ENCODE measurements at places on chromosomes 16 and 17.

- DNase-seq: no peak
Observed at GRCh38 chr17:49990331-49990730, 4.7 kb downstream of the DLX3 start.

GRCh38 chr17:5241861-5242671 is 7.4 kb upstream of the SCIMP start:
- no peak for DNase-seq

DNA sequence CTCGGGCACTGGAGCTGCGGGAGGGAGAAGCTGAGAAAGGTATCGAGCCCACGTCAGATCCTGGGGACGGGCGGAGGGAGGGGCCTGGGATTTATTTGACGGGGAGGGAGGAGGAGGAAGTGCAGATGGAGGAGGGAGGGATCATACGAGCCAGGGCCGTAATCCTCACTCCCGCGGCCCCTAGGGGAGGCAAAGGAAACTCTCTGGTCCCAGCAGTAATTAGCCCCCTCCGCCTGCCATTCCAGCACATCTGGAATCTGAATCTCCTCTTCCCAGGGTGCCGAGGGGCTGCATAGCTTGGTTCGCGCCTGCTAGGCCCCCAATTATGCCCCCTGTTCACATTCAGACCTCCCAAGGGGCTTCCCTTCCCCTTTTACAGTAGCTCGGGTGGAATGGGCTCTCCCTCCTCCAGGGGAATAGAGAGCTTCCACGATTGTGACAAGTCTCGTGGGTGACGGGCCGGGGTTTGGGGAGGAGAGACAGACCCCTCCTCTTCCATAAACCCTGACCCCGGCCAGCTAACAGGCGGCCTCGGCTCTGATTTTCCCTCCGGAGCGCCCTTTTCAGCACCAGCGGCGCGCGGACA is at the start of gene SEZ6L2:
TSS of gene SEZ6L2 (minus strand) at position 35 of the 586 bp plus-strand sequence. CDS start 531 bp downstream, outside the sequence.
- DNase-seq: peak; percentile 78

DNA sequence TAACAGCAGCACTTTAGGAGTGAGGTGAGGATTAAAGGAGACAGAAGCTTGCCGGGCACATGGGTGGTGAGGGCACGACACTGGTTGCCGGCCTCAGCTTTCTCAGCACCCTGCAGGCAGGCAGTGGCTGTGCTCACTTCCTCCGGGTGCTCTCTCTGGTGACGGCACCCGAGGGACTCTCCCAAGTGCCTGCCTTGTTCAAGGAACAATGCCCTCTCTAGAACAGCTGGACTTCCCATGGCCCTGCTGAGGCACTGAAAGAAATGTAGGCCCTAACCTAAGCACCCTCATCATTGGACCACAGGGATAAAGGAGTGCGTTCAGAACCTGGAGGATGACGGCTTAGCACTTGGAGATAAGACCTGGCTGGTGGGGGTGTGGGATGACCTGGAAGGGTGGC is 72.7 kb downstream of the N4BP1 start:
- DNase-seq: no peak

DNA sequence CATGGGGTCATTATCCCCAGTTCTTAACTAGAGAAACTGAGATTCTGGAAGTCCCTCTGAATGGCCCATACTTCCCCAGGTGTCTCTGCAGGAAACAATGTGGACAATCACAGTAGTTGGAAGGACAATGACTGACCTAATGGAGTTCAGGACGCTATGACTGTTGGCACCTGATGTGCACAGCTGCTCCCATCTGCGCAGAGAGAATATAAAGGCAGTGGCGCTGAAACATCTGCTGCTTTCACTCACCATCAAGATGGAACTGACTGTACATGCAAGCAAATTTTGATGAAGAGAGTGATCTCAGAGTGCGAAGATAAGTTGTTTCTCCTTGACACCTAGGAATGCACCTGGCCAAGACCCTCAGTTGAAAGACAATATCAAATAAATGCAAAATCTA is 395.7 kb upstream of the ASIC2 start:
- no peak for DNase-seq

GRCh38 chr16:14668556-14669223 is 25.4 kb downstream of the PLA2G10 start:
- DNase-seq: no peak

DNA sequence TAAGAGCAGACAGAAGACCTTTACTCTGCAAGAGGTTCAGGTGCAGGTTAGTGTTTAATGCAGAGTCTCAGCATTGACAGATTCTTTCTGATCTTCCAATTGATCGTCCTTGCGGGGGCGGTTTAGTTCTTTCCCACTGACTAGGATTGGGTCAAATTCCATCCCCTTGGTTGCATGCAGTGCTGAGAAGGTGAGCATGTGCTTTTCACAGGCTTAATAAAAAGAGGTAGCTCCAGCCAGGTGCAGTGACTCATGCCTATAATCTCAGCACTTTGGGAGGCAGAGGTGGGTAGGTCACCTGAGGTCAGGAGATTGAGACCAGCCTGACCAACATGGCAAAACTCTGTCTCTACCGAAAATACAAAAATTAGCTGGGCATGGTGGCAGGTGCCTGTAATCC is 7.5 kb upstream of the ITGAD start:
- DNase-seq: no peak

GRCh38 chr16:89720551-89720812 is 216 bp downstream of the VPS9D1 start:
- no peak for DNase-seq

GRCh38 chr17:7382901-7383300 is 2.0 kb downstream of the TNK1 start:
- no peak for DNase-seq

DNA sequence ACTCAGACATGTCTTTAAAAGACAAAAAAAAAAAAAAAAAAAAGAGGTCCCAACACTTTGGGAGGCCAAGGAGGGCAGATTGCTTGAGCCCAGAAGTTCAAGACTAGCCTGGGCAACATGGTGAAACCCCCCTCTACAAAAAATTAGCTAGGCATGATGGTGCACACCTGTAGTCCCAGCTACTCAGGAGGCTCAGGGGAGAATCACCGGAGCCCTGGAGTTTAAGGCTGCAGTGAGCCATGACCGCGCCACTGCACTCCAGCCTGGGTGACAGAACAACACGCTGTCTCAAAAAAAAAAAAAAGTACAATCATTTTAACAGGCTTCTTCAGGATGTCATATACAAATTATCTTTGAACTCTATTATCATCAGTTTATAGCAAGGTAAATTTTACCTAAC is 22.0 kb downstream of the C16orf87 start:
- DNase-seq: no peak

DNA sequence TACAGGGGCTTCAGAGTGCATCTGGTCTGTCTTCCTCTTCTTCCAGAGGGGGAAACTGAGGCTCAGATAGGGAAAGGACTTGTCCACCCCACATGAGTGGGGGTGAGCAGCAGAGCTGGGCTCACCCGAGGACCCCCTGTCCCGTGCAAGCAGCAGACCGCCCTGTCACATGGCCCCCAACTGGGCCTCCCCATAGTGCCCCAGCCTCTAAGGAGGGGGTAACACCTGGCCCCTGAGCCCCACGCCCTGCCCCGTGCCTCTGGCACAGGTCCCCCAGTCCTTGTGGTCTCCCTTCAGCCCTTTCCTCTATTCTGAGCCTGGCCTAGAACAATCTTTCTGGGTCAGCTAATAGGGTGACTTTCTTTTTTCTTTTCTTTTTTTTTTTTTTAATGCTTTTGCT is 6.5 kb upstream of the NECAB2 start:
- DNase-seq: no peak

GRCh38 chr17:67082107-67082506 is 37.8 kb downstream of the CACNG1 start:
- no peak for DNase-seq

GRCh38 chr17:40340880-40341807 is 23.4 kb downstream of the GJD3 start:
- DNase-seq: no peak

- no peak for DNase-seq
Observed at GRCh38 chr16:70455910-70456309, 1.5 kb downstream of the FCSK start.

GRCh38 chr17:28892024-28892423 is 5.5 kb downstream of the FLOT2 start:
- DNase-seq: no peak

DNA sequence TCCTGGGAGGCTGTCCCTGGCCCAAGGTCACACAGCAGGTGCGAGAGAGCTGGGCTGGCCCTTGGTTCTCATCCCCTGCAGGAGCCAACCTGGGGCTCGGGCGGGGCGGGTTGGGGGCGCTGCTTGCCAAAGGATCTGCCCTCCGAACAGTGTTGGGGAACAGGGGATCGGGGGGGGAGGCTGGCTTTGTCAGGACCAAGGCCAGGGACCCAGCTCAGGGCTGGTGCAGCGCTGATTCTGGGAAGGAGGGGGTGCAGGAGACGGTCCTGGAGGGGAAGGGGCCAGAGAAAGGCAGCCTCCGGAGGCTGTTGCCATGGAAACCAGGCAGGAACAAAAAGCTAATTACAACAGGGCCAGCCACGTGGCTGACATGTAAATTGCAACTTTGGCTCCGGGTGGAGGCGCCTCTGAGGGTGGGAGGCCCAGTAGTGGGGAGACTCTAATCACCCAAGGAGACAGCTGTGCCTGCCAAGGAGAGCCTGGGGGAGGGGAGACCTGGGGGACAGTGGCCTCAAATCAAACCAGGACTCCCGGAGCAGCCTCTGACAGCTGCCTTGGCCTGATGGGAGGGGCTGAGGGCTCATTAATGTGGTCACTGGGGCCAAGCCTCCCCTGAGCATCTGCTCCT is 1.3 kb downstream of the TUBB3 start:
- peak; percentile 54 for DNase-seq

DNA sequence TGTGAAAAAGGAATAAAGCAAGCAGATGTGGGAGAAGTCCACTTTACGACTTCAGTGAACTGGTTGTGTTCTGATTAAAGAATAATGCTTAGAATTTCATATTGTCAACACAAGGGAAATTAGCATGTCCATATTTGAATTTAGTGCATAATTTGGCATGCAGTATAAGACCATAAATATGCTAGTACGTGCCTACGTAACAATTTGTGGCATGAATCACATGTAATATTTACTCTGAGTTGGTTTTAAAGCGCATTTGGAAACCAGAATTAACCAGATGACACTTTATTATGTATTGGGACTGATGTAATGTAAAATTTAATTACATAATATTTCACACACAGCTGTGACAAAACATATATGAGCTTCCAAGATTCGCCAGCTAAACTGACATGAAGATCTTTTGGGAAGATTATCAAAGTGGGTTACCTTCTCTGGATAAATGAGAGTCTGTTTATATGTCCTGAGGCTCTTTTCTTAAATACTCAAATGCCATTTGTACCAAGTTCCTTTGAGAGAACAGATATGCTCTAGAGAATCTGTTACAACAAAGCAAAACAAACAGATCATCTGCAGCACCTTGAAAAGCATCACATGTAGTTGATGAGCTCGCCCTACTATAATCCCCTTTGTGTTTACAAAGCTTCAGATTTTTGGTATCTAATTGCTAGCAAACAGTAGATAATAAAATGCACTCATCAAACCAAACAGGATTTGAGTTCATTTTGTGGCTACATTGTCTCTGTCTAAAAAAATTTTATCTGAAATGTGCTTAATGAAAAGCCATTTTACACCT is 1468.6 kb downstream of the CDH11 start:
- peak; percentile 12 for DNase-seq

DNA sequence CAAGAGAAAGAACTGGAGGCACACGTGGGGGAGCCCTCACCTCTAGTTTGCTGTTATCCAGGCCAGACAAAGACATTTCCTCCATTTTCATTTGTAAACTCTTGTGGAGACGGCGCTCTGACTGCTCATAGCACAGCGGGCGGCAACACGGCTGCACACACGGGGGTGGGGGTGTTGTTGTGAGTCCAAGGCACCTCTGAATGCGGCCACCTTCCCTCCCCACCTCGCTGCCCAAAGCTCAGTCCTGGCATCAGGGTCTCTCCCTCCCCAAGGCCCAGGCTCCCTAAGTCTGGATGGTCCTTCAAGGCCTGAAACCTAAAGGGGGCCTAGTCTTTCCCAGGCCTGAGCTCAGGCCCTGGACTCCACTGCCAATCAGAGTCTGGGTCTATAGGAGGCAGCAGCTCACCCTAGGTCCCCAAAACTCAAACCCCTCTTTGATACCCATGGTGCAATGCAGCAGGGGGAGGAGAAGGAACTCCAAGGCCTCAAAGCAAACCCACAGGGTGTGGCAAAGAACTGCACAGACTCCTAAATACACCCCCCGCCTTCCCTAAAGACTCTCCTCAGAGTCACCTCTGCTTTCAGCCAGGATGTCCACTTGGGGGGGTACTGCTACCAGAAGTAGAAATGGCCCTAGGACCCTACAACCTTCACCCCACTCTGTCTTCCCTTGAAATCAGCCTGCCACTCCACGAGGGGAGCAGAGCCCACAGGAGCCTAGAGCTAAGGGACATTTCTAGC is 1.5 kb downstream of the ATXN7L3 start:
- peak; percentile 68 for DNase-seq

GRCh38 chr16:10729104-10730048 is 14.3 kb upstream of the NUBP1 start:
- DNase-seq: peak; percentile 41

- DNase-seq: no peak
Observed at GRCh38 chr17:9020824-9021157, 519 bp upstream of the NTN1 start.

DNA sequence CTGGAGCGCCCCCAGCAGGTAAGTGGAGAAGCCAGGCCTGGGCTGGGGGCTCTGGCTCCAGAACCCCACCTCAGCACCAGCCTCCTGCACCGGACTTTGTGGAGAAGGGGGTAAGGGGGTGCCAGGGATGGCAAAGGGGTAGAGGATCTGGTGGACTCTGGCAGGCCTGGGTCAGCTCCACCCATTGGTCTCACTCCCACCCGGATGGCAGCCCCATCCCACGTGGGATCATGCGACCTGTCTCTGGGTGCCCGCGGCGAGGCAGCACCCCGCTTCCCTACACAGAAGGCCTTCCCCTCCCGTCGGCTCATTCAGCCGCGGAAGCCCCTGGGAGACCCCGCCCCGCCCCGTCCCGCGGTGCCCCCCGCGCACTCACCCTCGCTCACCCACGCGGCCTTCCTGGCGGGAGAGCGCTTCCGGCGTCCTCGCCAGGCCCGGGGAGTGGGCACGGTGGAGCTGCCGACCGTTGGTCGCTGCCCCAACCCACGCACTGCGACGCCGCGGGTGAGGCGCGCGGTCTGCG is 498 bp upstream of the PLEKHG4 start:
- DNase-seq: peak; percentile 13

DNA sequence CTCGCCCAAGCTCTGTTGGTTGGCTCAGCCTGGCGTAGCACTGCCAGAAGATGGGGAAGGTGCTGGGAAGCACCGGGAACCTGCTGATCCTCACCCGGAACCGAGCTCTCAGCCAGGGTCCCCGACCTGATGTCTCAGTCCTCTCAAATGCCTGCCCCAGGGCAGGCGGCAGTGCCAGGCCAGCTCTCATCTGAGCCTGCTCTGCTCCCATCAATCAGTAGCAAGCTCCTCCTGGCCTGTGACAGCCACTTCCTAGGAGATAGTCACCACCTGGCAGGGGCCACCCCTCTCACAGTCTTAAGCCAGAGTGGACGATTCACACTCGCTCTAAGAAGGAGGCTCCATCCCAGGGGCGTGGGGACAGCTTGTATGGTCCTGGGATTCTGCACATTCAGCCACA is 62.0 kb downstream of the ENGASE start:
- DNase-seq: no peak

GRCh38 chr17:61260071-61260797 is 139.4 kb upstream of the TBX2 start:
- DNase-seq: no peak

All from fibroblast of upper back skin (primary cell).